ENCODE measurements at places on chromosomes 2 and 18.

DNA sequence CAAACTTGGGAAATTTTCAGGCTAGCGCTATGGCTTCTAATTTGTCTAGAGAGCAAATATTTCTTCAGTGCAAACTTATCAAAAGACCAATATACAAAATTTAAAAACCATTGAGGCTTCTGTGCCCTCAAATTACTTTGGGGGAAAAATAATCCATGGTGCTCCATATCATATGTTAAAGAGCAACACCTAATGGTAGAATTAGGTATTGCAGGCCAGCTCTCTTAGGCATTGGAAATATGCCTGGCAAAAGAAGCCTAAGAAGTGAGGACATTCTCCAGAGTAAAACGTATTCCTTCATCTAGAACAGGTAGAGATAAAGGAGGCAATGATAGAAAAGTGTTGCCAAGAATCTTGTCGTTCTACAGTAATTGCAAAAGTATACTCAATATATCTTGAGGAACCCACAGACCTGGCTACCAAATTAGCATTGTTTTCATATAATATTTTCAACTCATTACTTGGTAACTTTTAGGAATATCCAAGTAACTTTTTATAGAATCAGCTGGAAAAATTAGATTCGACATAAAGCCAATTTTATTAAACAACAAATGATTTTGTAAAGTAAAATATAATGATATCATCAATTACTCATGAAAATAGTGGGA is 401.1 kb downstream of the BCL11A start:
- DNase-seq = no peak

DNA sequence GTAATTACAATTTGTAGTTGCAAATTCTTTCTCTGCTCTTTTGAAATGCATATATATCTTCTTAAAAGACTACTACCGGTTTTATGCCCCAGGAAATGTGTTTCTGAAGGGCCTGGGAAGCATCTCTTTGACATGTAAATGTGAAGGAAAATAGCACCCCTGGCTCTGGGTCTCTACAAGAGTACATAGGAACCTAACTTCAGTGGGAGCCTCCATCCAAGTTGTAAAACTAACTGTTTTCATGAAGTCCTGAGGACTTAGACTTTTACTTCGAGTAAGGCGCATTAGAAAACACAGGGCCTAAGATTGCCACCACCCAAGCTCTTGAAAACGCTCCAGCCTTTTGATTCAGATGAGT is 99.4 kb downstream of the CBLN2 start:
- no peak for DNase-seq

DNA sequence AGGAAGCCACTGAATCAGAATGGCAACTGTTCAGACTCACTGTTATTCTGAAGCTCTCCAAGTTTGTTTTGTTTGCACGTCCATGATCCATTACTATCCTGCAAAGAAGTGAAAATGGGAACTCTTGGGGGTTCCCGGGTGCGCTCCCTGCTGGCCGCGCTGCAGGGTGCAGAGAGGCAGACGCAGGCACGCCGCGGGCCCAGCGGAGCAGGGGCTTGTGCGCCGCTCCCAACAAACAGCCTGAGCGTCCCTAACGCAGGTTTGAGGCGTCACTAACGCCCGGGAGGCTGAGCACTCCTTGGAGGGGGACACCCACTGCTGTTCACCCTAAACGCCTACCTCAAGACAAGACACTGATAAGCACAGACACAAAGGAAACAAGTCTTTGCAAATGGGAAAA is 14.3 kb upstream of the PIEZO2 start:
- no peak for DNase-seq

DNA sequence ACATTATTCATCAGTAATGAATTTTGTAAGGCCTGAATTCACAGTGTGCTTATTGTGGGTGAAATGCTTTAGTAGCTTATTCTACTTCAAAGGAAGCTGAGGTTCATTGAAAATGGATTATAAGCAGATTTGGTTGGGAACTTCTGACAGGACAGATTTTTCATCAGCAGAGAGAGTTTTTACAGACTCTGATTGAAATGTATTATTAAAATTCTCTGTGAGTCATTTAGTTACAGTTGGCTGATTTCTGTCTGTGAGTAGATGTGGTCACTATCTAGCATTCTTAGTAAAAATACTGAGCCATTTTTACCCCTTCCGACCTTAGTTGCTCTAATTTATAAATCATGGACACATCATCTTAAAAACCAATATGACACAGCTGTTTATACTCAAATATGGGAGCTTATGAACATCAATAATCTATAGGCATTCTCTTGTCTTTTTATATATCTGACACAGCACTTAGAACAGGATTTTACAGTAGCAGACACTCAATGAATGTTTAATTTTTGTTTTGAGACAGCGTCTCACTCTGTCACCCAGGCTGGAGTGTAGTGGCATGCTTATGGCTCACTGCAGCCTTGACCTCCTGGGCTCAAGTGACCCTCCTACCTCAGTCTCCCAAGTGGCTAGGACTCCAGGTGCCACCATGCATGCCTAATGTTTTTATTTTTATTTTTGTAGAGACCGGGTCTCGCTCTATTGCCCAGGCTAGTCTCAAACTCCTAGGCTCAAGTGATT is 239.6 kb downstream of the BABAM2 start:
- DNase-seq = no peak

DNA sequence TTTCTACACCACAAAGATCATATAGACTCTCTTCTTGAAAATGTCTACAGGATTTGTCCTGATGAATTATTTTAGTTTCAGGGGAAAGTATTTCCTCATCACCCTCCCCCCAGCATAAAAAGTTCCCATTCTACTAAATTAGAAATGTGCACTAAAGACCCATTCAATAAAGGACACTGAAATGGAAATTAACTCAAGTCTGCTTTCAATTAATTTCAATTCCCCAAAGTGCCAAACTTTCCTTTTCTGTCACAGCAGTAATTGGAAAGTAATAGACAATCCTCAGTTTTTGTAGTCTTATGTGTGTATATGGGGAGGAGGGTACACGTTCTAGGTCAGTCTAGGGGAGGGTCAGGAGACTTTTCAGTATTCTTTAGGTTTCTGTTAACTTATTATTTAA is 21.5 kb downstream of the ARHGEF33 start:
- no peak for DNase-seq

DNA sequence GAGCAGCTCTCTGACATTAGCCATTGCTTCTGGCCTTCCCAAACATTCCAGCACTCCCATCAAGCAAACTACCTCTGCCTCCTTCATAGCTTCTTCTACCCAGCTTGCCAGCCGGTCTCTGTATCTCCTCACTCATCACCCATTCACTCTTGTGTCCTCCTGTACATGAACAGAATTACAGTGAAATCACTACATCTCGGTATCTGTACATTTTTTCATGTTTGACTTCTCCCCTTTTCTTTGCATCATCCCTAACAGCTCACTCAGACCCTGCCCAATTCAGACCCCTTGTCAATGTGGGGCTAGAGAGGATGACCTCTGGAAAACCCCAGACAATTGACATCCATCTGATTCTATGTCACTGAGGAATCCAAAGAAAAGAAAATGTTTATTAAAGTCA is 335.8 kb downstream of the TNS1 start:
- DNase-seq = no peak

DNA sequence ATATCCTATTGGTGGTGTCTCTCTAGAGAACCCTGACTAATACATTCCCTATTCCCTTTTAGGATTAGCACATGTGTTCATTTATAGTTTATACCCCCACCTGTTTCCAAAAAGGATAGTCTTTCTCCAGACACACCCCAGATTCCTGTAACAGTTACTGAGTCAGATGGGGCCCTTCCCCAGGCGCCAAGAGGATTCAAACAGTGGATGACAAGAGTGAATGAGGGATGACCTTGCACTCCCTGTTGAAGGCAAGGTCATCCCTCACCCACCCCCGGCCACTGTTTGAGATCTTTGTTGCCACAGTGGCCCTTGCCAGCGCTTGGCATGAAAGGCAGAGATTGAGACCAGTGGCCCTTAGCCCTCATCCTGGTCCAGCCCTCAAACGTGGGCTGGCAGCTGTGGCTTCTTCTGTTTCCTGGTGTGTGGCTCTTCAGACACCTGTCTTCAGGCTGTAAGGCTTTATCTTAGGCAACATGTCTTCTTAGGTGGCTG is 15.3 kb upstream of the REEP1 start:
- DNase-seq = no peak

DNA sequence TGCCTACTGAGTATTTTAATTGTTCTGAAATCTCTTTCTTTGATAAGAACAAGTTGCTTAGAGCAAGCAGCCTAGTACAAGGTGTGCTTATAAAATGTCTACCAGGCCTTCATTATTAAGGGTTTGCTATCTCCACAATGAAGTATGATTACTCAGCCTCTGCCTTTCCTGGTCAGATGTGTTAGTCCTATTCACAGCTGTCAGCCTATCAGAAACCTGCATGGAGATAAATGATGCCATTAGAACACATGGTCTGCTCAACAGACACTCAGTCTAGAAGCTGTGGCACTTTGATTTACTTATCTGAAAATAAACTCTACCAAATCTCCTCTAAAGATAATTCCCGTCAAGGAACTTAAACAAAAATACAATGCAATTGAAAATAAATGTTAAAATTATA is 448.7 kb downstream of the ERBB4 start:
- DNase-seq = no peak

DNA sequence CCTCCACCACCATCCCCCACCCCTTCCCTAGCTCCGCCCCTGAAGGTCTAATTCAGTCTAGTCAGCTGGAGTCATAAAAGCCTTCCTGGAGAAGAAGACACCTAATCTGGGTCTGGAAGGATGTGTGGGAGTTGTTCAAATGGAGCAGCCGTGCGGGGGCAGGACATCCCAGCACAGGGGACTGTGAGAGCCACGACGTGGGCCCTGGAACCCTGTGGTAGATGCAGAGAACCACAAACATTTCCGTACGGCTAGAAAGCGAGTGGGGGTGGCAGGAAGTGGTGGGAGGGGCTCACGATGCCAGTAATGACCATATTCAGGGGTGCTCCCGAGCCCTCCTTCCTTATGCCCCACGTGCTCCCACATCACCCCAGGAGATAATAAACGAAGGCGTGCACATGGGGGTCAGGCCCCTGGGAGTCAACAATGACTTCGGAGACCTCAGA is 20.9 kb upstream of the COL6A3 start:
- DNase-seq = no peak

GRCh38 chr2:25369876-25370275 is 28.2 kb upstream of the DNMT3A start:
- DNase-seq = no peak

DNA sequence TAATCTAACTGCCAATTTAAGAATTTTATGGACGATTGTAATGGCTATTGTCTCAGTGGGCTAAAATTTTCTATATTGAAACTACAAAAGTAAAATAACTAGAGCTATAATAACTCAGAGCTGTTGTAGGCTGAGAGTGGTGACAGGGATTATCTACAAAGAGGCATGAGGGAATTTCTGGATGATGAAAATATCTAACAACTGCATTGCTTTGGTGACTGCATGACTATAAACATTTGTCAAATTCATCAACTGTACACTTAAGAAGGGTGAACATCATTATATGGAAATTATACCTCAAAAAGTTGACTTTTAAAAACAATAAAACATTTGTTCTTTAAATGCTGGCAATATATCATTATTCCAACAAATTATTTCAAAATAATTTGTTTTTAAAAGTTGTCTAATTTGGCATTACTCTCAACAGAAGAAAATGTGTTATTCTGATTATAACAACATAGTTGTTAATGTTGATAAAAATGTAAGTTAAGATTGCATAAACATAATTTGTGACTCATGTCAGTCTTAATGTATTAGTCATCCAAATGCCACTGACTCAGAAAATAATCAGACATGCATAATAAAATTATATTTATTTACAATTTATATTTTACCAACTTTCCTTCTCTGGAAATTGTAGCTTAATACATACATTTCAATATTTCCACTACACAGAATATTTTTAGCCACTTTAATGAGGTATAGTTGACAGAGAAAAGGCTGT is 865.1 kb upstream of the VRK2 start:
- DNase-seq = no peak

DNA sequence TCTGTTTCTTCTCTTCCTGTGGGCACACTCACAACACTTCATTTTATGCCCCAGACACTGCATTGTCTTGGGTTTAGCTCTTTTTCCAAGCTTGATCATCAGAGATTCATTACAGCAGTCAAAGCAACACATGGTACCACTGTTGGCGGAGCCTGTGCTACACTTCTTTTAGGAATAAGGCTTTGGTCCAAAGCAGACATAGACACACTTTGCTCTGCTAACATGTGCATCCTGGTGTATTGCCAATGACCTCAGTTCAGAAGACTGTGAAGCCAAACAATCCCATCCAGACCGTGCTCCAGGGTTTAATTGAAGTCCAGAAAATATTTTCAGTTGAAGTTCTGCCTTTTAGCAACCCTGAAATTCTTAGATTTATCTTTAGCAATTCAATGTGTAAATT is 354.6 kb upstream of the RAB12 start:
- DNase-seq = no peak

GRCh38 chr18:60975420-60975819 is 357.8 kb upstream of the CDH20 start:
- no peak for DNase-seq

DNA sequence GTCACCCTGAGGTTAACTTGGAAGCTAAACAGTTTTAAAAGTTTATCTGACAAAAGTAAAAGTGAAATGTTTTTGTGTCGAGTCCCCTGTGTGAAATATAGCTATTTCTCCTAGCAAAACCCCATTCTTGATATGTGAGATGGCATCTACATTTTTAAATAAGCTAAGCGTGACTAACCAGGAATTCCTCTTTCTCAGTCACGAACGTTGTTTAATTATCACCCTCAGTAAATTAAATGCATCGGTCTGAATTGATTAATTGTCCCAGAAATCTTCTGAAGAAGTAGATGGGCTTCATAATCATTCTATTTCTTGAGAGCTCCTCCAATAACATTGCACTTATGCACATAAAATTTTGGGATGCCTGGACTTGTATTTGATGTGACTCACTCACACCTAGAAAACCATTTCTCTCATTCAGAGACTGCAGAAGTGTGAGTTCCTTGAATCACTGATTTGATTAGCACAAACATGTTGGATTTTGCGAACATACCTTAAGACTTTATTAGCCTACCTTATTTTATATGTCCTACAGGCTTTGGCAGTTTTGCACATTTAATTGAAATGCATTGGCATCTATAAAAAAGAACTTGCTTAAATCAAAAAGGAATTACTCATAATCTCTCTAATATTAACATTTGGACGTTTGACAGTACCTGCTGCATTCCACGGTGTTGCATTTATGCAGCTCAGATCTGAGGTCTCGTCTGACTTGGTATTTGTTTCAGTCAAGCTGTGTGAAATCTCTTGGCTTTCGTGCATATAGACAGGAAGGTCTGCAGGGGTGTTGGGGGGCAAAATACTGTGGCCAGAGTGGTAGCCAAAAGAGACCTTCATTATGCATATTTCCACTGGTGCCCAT is 475.2 kb downstream of the EPHA4 start:
- no peak for DNase-seq

- DNase-seq = no peak
Observed at GRCh38 chr2:28420722-28421121, 28.1 kb downstream of the FOSL2 start.

DNA sequence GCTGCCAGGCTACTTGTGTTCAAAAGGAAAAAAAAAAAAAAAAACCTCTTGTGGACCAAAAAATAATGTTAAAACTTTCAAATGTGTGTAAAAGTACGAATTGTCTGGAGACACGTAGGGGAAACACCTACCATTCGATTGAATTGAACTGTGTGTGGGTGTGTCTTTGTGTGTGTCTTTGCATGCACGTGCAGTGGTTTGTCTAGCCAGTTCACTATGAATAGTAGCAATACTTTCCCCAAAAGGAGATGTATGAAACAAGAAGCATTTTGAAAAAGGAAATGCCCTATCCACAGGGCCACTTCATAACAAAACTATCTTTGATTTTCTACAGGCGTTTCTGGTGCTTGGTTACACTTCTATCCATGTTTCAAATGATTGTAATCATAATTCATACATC is 186.8 kb downstream of the RPRM start:
- DNase-seq = no peak

GRCh38 chr2:20479835-20480234 is 33.0 kb downstream of the RHOB start:
- no peak for DNase-seq
